NCI-H748 treated with DMSO at 0.1 percent for 48 hours (cell line): ENCODE measurements at places on chromosomes 1 and 21.
A peak's percentile ranks its signal among the peaks of the same experiment; 100 is the strongest.

DNA sequence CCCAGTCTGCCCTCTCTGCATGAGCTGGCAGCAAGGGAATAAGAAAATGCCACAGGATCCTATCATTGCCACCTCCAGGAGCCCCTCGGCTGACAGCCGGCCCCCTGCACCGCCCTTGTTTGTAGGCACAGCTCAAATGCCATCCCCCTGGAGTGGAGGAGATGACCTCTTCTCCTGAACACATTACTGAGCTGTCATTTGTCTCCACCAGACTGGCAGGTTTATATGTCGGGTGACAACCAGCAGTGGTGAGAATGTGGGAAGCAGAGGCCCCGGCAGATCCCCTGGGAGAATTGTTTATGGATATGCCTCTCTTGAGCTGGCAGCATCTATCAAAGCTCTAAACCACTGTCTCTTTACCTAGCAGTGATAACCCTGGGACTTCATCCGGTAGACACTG lies 135.4 kb upstream of the FMN2 start:
- no peak for DNase-seq

DNA sequence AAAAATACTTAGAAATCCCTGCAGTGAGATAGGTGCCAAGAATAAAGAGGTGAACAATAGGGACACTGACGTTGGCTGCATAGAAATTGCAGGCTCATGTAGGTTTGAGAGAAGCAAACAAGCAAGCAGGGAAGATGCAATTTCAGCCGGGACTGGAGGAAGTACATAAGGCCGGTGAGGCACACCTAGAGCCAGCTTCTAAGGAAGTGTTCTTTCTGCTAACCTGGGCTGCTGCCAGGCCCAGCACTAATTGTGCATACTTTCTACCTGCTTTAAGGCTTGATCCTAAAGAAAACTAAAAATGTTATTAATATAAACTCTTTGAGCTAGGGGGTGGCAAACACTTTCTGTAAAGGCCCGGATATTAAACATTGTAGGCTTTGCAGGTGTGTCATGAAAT lies 71.0 kb downstream of the LMO4 start:
- DNase-seq, result peak; percentile 22

GRCh38 chr1:167439301-167439988 lies 78.9 kb downstream of the CD247 start:
- peak; percentile 25 for DNase-seq

DNA sequence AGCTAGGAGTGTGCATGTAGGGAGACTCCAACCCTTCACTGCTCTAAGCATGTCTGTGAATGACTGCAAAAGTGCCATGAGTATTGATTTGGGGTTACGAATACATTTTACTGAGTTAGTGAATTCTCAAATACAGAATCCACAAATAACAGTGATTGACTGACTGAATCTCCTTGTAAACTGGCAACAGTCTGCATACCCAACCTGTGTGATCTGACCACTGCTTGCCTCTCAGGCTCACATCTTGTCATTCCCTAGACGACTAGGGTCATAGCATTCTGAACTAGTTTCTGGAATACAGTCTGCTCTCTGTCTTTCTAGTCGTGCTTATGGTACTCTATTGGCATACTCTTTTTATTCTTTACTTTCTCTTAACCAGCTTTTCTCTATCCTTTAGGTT lies 7.4 kb downstream of the RRP15 start:
- no peak for DNase-seq

DNA sequence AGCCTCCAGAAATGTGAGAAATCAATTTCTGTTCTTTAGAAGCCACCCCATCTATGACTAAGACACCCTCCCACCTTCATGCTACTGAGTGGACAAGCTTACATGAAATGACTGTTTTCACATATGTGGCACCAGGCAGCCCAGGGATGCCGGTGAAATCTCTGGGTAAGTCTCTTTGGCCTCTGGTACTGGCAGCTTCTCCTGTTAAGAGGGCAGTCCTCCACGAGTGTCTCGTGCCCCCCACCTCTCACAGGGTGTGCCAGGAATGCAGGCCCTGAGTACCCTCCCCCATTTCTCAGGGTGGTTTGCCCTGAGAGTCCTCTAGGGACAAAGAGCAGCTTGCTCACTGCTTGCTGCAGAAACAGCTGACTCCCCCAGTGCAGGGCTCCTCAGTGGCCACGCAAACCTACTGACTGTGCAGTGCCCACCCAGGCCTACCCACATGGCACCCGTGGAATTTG lies 3.2 kb upstream of the PRXL2B start:
- no peak for DNase-seq

- no peak for DNase-seq
These were observed 18.5 kb downstream of the NPHP4 start for GRCh38 chr1:5973771-5974170.

DNA sequence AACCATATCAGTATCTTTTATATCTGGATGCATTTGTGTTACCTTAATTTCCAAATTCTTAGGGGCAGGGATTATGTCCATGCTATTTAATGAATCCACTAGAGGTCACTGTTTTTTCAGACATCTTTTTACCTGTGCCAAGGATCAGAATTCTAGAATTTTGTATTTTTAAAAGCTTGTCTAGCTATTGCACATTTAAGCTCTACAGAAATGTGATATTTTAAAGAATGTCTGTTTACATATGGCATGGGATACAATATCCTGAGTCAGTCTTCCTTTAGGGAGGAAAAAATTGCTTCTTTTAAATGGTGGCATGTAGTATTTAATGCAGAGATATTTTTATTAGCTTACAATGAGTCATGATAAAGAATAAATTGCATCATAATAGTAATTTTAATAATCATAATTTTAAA lies 11.3 kb downstream of the RPAP2 start:
- peak; percentile 17 for DNase-seq

GRCh38 chr1:1980467-1981141 lies 23.0 kb downstream of the CFAP74 start:
- DNase-seq, result no peak
